ENCODE measurements at places on chromosomes 16 and 17.
A peak's percentile ranks its signal among the peaks of the same experiment; 100 is the strongest.

DNA sequence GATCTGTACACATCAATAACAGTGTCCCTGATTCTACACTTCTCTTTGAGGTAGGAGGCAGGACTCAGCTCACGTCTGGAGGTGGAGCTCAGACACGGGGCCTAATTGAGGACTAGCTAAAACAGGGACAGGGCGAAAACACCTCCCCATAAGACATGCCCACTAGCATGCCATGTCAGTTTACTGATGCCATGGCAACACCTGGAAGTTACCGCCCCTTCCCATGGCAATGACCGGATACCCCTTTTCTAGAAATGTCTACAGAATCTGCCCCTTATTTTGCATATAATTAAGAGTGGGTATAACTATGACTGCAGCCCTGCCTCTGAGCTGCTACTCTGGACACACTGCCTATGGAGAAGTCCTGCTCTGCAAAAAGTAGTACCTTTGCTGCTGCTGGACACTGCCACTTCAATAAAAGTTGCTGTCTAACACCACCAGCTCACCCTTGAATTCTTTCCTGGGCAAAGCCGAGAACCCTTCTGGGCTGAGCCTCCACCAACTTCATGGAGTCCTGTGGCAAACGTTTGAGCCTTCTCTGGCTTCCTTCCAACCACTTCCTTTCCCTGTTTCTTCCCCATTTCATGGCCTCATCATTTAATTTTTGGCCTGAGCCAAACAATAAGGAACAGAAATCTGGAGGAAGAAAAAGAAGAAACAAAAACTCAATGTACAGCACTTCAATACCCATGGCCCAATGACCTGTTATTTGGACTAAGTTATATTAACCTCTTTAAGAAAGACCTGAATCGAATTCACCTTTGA is 21.0 kb downstream of the PHB1 start:
- no peaks in the 10 kb centered on the region for H3K4me1 ChIP-seq
- no peaks in the 10 kb centered on the region for H3K36me3 ChIP-seq
- no peak overlapping the region for H3K4me3 ChIP-seq
- no peak for DNase-seq
- H3K27ac ChIP-seq = no peak overlapping the region

GRCh38 chr17:39513309-39513708 is 52.0 kb downstream of the CDK12 start:
- peaks cover 95% of the 10 kb centered on the region for H3K36me3 ChIP-seq
- no peaks in the 10 kb centered on the region for H3K27me3 ChIP-seq
- no peak overlapping the region for H3K4me3 ChIP-seq
- H3K4me1 ChIP-seq = no peaks in the 10 kb centered on the region
- no peak for DNase-seq

GRCh38 chr17:57810721-57811637 is 38.9 kb downstream of the MRPS23 start:
- no peaks in the 10 kb centered on the region for H3K36me3 ChIP-seq
- no peaks in the 10 kb centered on the region for H3K4me1 ChIP-seq
- H3K27me3 ChIP-seq = no peaks in the 10 kb centered on the region

GRCh38 chr16:10980813-10981212 is 36.4 kb downstream of the CLEC16A start:
- H3K36me3 ChIP-seq = peaks cover 35% of the 10 kb centered on the region
- H3K4me1 ChIP-seq = peaks cover 2% of the 10 kb centered on the region
- no peaks in the 10 kb centered on the region for H3K27me3 ChIP-seq
- no peak overlapping the region for H3K4me3 ChIP-seq
- no peak overlapping the region for H3K27ac ChIP-seq

- no peaks in the 10 kb centered on the region for H3K36me3 ChIP-seq
- H3K4me3 ChIP-seq = no peak overlapping the region
- no peak overlapping the region for H3K27ac ChIP-seq
- peaks cover 9% of the 10 kb centered on the region for H3K4me1 ChIP-seq
- DNase-seq = no peak
- H3K27me3 ChIP-seq = no peaks in the 10 kb centered on the region
Observed at GRCh38 chr16:79751471-79752184, 151.1 kb upstream of the MAF start.

DNA sequence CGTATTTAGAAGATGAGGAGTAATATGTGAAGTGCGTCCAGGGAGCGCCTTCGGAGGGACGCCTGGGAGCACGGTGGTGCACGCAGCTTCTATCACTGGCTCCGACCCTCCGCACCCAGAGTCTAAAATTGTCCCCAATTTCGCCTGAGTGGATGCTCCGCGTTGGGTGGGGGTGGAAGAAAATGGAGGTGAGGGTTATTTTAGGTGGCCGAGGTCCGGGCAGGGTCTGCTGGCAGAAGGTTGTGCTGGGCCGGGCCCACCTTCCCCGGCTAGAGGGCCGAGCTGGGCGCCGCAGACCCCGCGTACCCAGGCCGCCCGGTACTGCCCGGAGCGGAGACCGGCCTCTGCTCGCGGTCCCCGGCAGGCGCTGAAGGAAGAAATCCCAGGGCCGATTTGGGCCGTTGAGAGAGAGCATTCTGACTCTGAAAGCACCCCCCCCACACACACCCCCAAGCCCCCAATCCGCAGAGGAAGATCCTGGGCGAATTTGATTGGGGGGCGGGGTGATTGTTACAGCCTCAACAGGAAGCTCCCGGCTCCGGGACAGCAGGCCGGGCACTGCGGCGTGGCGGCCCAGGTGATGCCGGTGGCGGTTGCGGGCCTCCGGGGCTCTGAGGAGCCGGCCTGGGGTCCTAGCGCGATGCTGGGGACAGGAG is 3.0 kb downstream of the BAHCC1 start:
- peak overlapping the region; percentile 89 for H3K4me3 ChIP-seq
- no peaks in the 10 kb centered on the region for H3K36me3 ChIP-seq
- H3K27me3 ChIP-seq = no peaks in the 10 kb centered on the region
- H3K27ac ChIP-seq = peak overlapping the region; percentile 99
- DNase-seq = peak; percentile 89
